Lower leg skin (tissue), 4 donors: ENCODE measurements at places on chromosomes 5 and 9.
A peak's percentile ranks its signal among the peaks of the same experiment; 100 is the strongest.

DNA sequence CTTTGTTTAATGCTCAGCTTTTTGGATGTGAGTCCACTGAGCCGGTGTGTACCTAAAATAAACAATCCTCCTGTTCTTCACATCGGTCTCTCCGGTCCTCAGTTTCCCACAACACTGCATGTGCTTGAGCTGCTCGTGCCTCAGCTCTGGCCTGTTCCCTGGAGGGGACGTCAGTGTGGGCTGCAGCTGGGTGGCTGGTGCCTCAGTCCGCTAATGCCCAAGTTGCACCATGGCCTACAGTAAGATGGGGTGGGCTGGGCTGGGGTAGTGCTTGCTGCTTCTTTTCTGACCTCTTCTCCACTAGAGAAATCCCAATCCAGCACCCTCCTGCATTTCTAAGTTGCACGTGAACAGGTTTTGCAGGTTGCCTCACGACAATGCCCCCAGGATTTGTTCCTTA lies 595 bp upstream of the BTNL9 start:
- no peak for DNase-seq

- DNase-seq, result no peak
These were observed 2.5 kb upstream of the VCAN start for GRCh38 chr5:83469075-83469474.

DNA sequence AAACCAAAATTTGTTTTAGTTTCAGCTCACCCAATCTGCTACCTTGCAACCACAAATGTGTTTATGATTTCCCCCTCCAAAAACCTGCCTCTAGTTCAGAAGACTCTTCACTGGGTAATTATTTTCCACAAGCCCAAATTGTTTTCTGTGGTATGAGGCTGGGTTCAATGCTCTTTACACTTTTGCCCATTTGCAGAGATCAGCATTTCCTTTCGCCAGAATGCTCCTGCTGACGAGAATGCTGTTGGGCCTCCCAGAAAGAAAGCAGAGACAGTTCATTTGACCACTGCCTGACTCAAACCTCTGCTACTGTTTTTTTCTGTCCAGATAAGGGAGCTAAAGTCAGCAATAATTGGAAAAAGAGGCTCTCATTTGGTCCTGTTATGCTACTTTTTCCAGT lies 427.3 kb downstream of the PDE4D start:
- DNase-seq, result no peak

DNA sequence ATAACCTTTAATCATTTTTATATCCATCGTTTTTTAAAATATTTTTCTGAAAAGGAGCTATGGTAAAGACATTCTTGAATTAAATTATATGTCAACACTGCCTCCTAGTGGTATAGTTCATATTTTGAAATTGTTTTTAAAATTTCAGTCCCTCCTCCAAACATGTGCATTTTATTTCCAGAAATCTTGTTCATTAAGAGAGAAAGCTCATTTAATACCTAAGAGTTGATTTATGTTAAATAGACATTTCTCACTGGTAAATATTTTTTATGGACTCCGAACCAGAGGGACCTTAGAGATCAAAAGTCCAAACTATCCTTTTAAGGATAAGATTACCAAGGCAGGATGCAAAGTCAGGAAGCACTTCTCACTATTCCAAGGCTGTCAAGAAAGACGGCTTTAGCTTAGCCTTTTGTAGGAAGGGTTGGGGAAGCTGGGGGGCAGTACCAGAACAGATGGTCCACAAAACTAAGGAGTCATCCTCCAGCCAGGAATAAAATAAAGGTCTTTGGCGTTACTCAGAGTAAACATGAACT lies 21.6 kb downstream of the BHMT start:
- DNase-seq, result no peak

DNA sequence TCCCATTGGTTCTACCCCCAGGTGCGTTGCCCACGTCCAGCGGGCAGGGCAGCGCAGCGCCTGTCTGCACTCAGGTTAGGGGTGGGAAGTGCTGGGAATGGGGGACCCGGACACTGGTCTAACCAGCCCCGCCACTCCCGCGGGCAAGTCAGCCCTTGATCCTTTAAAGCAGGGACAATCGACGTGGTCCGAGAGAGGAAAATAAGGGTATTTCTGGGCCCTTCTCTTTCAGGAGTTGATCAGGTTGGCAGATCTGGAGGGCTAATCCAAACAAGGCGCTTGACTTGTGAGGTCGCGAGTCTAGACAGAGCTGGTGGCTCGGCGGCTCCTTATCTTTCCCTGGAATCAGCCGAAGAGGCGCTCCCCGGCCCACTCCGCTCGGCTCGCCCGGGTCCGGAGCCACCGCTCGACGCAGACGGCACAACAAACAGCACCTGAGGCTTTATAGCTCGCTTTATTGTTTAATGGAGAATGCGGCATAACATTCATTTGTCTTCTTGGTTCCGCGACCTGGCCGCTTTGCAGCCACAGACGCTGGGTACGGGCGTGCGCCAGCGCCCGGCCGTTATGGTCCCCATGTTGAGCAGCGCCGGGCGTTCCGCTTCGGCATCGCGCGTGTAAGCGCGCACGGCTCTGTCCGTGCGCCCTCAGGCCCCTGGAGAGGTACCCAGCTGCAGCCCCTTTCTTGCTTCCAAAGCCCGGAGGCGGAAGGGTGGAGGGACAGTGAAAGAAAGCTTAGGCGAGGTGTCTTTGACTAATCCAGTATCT lies 15.8 kb downstream of the ISL1 start:
- DNase-seq, result no peak

DNA sequence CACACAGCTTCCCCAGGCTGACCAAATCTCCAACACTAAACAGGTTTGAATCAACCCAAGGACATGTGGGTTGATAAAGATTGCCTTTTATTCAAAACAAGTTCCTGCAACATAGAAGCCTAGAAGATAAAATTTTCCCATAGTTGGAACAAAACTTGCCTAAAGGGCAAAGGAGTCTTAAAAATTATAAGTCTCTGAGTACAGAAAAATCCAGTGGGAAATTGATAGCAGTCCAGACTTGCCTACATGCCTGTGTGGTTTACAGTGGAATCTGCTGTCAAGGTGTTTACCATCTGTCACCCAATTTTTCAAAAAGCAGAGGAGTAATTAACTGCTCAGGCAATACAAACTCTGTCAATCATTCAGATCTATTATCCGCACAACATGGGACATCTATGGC lies 168.2 kb downstream of the PPP2R2B start:
- DNase-seq, result no peak

GRCh38 chr5:155471027-155471426 lies 457.5 kb downstream of the KIF4B start:
- DNase-seq, result no peak

DNA sequence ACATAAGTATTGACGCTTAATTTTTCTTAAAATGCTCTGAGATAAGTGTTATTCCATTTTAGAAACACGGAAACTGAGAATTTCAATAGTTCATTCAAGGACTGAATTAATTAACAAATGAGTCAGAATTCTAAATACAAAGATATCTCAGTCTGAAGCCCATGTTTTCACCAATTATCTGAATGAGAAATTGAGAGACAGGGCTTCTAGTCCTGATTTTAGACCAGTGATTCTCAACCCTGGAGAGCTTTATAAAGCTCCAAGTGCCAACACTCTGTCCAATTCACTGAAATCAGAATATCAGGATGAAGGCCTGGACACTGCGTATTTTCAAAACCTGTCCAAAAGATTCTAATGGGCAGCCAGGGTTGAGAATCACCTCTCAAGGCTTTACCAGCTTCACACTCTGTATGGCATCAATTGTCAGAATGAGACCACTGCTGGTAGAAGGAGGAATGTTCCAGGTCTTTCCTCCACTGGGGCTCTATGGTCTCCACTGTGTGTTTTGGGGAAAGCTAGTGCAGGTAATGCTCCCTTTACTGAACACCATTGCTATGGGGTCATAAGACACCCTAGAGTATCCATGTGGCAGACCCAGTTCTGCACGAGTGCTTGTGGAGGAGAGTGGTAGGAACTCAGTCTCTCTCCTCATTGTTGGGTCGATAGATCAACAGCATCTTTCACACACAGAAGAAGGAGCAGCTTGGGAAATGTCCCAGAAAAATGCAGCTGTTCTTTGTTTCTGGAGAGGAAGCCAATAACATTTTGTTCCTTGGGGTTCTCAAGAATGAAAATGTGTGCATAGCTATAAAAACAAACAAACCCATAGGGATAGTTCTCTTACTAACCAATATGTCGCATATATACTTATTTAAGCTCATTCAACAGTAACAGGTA lies 99.7 kb upstream of the OSMR start:
- no peak for DNase-seq

DNA sequence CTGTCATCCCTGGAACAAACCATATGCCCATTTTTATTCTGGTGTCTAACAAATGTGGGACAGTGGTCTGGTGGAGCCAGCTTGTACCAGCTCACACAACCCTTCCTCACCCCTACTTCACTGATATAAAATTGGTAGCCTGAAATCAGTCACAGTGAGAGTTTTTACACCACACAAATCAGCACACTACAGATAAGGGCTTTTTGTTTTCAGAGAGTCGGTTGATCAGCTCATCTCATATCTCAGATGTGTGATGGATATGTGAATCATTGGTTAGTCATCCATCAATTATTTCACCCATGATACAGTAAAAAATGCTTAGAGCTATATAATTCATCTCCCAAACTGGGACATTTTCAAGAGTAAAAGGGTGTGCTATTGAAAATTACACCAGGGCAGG lies 529.2 kb downstream of the EBF1 start:
- DNase-seq, result no peak

GRCh38 chr9:93133681-93134014 lies 403 bp downstream of the NINJ1 start:
- DNase-seq, result peak; percentile 94
